Aorta (tissue), 5 donors: ENCODE measurements at places on chromosomes 6 and 20. TPM values are rescaled to one million over a fixed set of nuclear protein-coding genes. Genes with fewer than 3 reads are reported as not detected.

DNA sequence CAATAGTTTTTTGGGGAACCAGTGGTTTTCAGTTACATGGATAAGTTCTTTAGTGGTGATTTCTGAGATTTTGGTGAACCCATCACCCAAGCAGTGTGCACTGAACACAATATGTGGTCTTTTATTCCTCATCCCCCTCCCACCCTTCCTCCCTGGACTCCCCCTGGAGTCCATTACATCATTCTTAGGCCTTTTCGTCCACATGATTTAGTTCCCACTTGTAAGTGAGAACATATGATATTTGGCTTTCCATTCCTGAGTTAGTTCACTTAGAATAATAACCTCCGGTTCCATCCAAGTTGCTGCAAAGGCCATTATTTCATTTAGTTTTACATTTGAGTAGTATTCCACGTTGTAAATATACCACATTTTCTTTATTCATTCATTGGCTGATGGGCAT, 28.3 kb downstream of the RPP40 start:
- DNase-seq: no peak

DNA sequence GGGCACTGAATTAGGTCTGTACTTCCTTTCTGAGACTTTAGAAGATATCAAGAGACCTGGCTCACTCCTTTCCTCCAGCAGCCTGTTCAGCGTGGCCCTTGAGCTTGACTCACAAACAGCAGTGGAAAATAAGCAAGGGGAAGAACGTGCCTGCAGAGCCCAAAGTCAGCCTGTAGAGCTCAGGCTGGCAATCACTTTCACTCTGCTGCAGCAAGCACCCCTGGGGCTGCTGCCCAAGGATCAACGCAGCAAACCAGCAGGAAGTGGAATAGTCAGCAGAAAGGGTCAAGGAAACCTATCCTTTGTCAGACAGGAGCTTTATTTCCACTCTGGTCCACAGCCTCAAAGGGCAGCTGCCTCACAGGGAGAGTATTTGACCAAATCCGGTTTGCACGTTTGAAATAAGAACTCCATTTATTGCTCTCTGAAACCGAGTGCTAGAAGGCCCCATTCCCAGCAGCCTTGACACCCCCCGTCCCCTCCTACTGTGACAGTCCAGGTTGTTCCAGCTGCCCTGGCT, 77.4 kb downstream of the PRDM1 start:
- peak; percentile 69 for DNase-seq

DNA sequence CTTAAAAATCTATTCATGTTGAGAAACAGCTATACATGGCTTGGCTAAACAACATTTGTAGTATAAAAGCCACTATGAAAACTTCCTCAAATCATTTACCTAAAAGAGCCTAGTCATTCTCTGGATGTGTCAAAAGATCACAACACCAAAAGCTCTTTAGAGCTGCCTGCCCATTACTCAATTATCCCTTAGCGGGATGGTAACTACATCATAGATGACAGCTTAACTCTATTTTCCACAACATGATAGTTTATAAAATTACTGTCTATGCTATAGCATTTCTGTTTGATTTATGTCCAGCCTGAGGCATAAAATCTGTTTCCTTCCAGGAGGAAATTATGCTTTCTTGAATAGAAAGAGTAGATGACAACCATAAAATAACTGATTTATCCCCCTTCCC, 777.6 kb upstream of the HS3ST5 start:
- no peak for DNase-seq

The IYD gene
- total RNA-seq: not detected

The GATA5 gene
- 1.6 TPM for total RNA-seq
